Stimulated activated CD4-positive, alpha-beta T cell treated with anti-CD3 and anti-CD28 coated beads, Interleukin-1b, Interleukin-23, amount 100 ng/mL, for 24 hours (primary cell): ENCODE measurements at places on chromosomes 13 and 19.

GRCh38 chr19:48510421-48511268 is 990 bp downstream of the LMTK3 start:
- DNase-seq = peak; percentile 57

GRCh38 chr13:79867254-79867653 is 386.3 kb downstream of the NDFIP2 start:
- no peak for DNase-seq

GRCh38 chr19:46423188-46423587 is 5.5 kb downstream of the PNMA8C start:
- no peak for DNase-seq

GRCh38 chr13:75365724-75366173 is 116.2 kb downstream of the TBC1D4 start:
- no peak for DNase-seq

DNA sequence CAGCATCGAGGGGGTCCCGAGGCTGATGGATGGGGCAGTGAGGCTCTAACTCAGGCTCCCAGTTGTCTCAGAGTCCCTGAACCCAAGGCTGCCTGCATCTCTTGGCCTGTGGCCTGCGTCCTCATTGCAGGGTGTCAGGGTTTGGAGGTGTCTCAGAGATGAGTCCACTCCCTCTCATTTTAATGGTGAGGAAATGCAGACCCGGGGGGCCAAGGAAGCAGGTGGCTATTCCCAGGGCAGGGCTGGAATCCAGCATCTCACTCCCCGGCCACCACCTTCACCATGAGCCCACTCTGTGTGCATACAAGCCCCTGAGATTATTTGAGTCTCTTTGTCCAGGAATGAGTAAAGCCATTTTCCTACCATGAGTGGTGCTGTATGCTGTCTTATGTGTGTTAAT is 21.4 kb downstream of the TEX29 start:
- DNase-seq = no peak

- peak; percentile 73 for DNase-seq
Observed at GRCh38 chr19:12884926-12885748, 1.9 kb downstream of the KLF1 start.

- DNase-seq = no peak
Observed at GRCh38 chr19:45305421-45305820, 17.3 kb downstream of the CKM start.

DNA sequence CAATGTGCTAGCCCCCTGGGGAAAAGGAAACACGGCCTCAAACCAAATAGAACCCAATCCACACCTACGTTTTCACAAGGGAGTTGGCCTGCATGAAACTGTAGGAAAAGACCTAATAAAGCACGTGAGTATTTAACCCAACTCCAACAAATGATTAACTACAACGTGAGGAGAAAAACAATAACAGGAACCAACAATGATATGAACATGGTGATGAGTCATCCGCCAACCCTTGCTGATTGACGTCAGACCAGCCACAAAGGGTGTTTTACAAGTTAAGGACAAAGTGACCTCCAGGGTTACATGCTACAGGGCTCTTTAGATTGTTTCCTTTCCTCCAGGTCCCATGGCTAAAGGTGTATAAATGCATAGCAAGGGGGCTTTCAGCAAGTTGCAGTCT is 460.5 kb downstream of the COG6 start:
- DNase-seq = no peak

DNA sequence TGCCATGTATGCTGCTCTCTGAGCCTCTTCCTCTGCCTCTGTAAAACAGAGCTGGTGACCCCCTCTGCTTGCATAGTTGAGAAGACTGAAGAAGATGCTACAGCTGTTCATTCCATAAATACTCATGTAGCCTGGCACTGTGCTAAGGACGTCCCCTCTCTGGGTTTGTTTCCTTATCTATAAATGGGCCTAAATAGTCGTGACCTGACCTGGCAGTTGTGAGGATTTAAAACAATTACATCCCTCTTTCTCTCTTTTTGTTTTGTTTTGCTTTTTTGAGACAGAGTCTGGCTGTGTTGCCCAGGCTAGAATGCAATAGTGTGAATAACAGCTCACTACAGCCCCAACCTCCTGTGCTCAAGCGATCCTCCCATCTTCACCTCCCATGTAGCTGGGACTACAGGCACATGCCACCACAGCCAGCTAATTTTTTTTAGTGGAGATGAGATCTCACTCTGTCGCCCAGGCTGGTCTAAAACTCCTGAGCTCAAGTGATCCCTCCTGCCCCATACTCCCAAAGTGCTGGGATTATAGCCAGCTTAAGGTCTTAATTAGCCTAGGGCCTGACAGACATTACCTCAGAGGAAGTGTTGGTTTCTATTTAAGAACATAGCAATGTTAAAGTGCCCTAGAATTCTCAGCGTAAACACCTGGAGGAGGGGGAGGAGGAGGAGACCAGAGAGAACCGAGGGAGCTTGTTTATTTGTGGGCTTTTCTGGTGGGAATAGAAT is 4.6 kb downstream of the WDR62 start:
- DNase-seq = no peak

DNA sequence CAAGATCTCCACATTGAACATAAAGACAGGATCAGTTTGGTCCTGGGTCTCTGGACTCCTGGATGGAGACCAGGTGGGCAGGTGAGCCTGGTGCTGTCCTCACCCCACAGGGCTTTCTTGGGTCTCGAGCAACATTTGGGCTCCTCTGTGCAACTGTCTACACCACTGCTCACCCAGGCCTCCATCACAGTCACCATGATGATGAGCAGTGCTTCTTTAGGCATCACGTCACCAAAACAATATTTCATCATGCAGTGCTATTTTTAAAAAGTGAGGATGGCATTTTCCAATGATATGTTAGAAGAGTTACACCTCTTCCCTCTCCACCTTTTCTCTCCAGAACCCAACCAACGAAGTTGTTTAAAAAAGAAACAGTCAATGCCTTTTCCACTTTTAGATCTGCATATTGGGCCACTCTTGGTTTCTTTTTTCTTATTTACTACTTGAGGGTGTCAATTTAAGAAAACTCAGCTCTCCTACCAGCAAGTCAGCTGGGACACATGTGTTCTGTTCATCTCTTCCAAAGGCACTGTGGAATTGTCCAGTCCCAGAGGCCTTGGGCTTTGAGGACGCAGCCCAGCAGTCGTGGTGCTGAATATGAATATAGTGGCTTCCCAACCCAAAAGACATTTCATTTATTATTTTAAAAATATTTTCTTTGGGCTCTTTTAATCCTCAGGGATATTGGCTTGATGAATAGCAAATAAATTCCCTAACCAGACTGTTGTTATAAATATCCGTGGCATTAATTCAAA is 405.7 kb downstream of the KCNRG start:
- no peak for DNase-seq

DNA sequence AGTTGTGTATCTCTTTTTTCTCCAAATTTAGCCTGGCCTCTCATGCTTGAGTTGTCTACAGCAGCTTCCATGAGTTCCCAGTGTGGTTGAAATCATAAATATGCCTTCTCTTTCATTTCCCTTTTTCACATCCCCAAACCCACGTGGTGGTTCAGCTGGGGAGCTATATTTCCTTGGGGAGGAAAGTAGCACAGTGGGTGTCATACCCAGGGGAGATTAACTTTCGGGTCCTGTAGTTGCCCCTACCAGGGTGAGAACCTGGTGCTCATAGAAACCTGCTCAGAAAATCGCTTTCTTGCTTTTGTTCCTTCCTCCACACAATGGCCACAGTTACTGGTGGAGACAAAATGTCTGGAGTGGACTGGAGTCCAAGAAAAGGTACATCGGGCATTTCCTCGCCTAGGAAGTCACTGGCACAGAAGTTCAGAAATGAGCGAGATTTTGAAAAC is 7.0 kb upstream of the LILRA4 start:
- DNase-seq = no peak

GRCh38 chr19:29001597-29002245 is 211.2 kb downstream of the UQCRFS1 start:
- no peak for DNase-seq

DNA sequence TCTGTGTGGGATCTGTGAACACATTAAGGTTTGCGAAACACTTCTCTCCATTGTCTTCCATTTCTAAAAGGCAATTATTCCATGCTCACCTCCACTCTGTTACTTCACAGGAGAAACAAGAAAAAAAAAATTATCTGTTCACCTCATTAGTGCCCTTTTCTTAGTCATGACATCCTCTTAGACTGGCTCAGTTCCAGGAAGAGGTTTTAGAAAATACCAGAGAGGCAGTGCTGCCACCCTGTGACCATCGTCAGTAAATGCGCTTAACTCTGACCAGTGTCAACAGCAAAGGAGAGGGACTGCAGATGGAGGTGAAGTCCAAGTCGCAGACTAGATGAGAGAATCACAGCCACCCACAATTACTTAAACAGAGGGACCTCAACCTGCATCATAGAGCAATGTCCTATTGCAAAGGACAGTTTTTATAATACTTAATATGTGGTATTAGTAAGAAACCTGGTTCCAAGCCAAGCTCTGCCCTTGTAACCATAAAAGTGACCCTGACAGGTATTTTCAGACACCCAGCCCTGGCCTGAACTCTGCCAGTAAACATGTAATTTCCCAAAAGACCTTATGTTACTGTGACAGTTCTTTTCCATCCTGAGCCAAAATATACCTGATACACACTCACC is 19.4 kb downstream of the CEACAM21 start:
- no peak for DNase-seq

GRCh38 chr19:640161-640558 is 481 bp downstream of the FGF22 start:
- no peak for DNase-seq

GRCh38 chr19:5792224-5792623 is 1.3 kb upstream of the DUS3L start:
- no peak for DNase-seq

- DNase-seq = no peak
Observed at GRCh38 chr13:77378662-77379061, 51.8 kb upstream of the MYCBP2 start.

GRCh38 chr19:51822325-51822724 is 27.4 kb downstream of the FPR3 start:
- DNase-seq = no peak

DNA sequence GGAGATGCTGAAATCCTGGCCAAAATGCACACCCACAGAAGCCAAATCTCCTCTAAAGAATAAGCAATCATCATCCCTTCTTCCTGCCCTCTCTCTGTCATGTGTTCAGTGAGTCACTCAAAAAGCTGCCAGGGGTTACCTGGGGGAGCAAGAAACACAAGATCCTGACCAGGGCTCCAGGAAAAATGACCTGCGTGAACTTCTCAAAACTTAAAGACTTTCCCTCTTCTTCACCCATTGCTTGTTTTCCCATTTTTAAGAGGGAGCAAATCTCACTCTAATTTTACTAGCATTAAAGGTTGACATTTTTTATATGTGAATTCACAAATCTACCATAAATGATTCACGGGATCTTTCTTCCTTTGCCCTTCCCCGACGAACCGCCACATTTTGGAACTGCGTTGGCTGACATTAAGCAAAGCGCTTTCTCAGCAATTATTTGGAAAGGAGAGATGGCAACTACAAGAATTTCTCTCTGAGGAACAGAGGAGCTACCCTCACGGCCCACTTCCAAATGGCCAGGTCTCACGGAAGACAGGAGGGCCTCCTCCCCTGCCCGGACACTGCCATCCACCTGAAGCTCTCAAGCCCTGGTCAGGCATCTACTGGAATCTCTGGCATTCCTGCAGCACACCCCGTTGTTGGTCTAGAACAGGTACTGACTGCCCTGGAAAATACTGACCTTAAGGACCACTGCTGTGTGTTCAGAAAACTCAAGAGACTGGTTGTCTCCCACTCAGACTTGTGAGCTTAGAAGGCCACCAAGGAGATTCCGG is 14.2 kb downstream of the TSHZ3 start:
- no peak for DNase-seq
